ENCODE measurements at places on chromosomes 7 and 10.

DNA sequence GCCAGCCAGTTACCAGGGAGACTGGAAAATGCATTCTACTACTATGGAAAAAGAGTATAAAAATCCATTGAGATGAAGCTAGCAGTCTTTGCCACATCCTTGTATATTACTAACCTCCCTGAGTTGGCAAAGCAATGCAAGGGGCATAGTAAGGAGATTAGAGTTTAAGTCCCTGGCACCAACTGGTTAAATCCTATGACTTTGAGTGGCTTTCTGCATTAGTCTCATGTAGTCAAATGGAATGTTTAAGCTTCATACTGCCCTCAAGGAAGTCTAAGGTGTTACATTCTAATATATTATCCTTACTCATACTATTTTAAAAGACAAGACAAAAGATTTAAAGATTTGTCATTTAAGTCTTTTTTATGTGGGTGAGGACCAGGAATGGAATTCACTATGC, 110.1 kb downstream of the INHBA start:
- no peak for DNase-seq

- no peak for DNase-seq
Measured at GRCh38 chr7:101625031-101625791, 3.9 kb downstream of the MYL10 start.

DNA sequence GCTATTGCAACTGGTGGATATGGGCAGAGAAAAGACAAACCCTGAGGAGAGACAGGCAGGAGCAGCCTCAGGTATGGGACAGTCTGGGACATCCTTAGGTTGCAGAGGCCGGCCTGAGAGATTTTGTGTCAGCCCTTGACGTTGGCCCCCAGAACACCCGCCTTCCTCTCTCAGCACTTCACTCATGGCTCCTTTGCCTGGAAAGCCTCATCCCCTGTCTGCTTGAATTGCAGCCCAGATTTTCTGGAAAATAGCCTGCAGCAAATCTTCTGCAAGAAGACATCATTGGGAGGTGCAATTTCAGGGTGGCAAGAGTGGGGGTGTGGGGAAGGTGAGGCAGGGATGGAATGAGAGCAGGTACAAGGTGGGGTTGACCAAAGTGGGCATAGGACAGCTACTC, 2.2 kb upstream of the FRMD4A start:
- no peak for DNase-seq

DNA sequence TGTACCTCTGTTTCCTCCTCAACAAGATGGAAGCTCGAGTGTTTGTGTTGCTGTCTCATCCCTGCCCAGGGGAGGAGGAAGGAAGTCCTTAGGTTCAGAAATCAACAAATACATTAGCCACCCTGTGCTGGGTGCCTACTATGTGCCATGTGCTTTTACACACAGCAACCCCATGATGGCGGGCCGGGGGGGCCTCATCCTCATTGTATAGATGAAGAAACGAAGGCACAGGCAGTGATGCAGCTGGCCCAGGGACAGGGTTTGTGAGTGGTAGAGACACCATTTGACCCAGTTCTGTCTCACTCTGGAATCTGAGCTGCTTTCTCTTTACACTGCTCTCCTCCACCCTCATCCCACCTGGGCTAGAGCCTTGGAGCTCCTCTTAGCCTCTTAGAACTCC, 1.9 kb upstream of the CALHM2 start:
- DNase-seq: no peak

DNA sequence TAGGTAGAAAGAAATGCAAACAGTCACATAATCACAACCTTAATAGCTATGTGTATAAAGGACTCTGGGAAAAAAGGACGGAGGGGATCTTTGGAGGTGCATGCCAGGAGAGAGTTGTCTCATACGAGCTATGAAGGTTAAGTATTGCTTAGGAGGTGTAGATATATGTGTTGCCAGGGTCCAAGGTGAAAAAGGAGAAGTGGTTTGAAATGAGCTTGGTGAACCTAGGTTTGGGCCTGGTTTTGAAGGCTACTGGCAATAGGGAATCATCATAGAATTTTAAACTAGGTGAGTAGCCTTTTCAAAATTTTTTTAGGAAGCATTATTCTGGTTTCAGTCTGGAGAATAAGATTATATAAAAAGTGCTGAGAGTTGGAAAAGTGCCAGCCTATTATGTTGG, 336.8 kb downstream of the AUTS2 start:
- DNase-seq: no peak

All from hepatocyte (in vitro differentiated cells).